ENCODE measurements at places on chromosomes 6 and 20.

DNA sequence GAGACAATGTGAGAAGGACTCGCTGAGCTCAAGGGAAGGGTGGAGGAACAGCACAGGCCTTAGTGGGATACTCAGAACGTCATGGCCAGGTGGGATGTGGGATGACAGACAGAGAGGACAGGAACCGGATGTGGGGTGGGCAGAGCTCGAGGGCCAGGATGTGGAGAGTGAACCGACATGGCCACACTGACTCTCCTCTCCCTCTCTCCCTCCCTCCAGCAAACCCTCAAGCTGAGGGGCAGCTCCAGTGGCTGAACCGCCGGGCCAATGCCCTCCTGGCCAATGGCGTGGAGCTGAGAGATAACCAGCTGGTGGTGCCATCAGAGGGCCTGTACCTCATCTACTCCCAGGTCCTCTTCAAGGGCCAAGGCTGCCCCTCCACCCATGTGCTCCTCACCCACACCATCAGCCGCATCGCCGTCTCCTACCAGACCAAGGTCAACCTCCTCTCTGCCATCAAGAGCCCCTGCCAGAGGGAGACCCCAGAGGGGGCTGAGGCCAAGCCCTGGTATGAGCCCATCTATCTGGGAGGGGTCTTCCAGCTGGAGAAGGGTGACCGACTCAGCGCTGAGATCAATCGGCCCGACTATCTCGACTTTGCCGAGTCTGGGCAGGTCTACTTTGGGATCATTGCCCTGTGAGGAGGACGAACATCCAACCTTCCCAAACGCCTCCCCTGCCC, 1.7 kb downstream of the TNF start:
- DNase-seq: no peak

DNA sequence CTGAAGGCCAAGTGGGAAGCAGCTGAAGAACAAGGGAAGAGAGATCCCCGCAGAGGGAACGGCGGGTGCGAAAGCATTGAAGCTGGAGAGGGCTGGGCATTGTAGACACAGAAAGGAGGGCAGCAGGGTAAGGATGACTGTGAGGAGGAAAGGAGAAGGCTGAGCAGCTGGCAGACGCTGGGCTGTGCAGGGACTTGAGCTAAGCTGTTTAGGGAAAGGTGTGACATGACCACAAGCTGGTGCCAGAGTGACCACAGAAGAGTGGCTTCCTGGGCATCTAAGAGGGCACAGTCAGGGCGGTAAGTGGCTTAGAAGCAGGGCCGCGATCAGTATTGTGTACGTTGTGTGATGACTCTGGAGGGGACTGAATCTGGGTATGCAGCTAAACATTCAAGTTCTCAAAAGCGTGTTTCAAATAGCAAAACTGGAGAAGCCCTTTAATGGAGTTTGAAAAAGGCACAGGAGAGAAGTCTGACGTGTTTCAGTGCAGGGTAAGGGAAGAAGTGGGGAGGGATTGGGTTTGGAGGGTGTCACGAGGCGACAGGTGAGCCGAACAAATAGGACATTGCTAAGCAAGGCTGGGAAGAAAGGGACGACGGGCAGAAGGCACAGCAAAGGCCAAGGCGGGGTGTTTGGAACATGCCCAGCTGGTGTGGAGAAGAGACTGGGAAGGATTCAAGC, 46.1 kb upstream of the ARFGEF2 start:
- DNase-seq: no peak

GRCh38 chr20:63701051-63701328, 4.5 kb downstream of the TNFRSF6B start:
- no peak for DNase-seq

DNA sequence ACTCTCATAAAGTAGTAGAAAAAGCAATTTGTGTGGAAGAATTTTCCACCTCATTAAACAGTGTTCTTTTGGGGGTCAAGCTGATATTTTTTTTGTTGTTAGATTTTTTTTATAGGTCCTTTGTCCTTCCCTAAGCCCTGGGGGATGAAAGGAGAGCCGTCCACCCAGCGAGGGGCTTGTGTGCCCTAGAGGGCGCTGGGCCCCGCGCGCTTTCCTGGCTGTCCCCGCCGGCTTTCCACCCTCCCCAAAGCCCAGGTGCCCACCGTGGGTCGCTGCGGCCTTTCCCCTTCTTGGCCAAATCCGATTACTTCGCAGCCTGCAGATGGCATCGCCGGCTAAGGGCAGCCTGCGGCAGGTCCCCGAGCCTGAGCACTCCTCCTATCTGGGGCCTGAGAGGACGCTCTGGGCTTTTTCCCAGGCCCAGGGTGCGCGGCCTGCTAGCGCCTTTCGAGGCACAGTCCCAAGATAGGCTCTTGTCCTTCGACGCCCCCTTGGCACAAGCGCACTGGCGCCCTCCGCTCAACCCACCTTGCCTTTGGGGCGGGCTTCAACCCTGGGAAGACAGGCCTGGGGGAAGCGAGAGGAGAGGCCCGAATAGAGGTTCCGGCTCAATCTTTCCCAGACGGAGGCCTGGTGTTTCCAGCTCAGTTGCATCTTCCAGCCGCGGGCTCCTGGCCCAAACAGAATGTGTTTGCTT, 33.6 kb downstream of the TFAP2A start:
- no peak for DNase-seq

GRCh38 chr20:57504411-57504810, 20.5 kb downstream of the CTCFL start:
- no peak for DNase-seq

DNA sequence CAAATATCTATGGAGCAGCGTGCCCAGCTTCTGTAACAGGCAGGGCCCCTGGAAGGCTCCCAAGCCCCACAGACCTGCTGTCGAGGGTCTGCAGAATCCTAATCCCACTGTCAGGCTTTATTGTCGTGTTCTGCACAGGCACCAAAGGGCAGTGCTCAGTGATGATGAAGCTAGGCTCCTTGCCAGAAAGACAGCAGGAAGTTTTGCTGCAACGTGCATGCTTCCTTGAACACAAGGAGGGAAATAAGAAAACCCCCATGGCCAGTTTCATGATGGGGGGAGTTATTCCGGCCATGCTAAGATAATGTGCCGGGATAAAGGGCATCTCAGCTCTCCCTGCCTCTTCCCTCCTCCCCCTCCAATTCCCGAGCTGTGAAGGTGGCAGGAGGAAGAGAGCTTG, 109.4 kb upstream of the KCNG1 start:
- DNase-seq: no peak

GRCh38 chr20:79565-79964, 7.9 kb upstream of the DEFB125 start:
- no peak for DNase-seq

DNA sequence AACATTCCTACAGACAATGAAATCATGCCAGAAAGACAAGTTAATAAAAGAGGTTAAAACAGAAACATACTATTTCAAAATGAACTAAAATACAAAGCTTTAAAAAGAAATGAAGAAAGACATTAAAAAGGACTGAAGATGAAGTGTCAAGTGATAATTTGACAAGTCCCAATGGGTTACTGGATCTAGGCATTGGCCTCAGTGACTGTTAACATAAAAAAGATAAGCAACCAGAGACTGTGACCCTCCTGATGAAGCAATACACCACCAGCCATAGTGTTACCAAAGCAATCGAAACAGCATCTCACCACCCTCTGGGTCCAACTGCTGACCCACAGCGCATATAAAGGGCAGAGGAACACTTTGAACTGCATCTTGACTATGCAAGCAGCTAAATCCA, 130.3 kb downstream of the FIG4 start:
- DNase-seq: no peak

DNA sequence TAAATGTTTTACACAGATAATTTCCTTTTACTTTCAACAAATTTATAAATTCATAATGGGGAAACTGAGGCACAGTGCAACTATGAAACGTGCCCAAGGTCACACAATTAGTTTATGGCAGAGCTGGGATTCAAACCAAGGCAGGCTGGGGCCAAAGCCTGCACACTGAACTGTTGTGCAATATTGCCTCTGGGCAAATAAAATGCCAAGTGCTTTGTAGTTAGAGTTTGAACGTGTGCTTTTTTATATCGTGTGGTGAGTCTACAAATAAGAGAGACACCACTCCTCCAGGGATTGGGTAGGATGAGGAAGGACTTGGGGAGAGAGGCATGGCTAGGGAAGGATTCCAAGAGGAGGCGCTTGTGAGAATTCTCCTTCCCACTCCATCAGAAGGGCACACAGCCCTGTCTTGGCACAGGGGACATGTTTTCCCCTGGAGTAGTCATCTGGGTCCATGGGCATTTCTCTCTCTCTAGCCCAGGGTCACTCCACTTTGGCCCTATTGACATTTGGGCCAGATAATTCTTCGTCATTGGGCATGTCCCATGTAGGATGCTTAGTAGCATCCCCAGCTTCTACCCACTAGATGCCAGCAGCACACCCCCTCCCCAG, 2.8 kb upstream of the CDH22 start:
- no peak for DNase-seq

DNA sequence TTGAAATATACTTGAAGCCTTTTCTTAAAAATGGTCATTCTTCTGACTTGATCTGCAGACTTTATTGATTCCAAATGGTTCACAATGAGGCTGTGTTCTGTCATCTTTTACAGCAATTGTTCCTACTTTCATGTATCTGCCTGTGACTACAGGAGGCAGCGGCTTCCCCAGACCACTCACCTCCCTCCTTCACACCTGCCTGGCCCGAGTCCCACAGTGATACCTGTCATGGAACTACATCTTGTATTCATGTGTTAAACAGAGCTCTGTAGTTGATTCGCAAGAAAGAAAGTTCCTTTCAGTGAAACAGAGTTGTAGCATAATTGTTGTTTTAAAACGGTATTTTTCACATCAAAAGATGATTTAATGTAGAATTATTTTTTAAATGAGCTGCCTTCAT, 673.5 kb upstream of the AGPAT4 start:
- DNase-seq: no peak

- no peak for DNase-seq
Observed at GRCh38 chr20:10590950-10591671, 82.7 kb downstream of the JAG1 start.

GRCh38 chr20:42945234-42945994, 244.3 kb downstream of the PTPRT start:
- no peak for DNase-seq

DNA sequence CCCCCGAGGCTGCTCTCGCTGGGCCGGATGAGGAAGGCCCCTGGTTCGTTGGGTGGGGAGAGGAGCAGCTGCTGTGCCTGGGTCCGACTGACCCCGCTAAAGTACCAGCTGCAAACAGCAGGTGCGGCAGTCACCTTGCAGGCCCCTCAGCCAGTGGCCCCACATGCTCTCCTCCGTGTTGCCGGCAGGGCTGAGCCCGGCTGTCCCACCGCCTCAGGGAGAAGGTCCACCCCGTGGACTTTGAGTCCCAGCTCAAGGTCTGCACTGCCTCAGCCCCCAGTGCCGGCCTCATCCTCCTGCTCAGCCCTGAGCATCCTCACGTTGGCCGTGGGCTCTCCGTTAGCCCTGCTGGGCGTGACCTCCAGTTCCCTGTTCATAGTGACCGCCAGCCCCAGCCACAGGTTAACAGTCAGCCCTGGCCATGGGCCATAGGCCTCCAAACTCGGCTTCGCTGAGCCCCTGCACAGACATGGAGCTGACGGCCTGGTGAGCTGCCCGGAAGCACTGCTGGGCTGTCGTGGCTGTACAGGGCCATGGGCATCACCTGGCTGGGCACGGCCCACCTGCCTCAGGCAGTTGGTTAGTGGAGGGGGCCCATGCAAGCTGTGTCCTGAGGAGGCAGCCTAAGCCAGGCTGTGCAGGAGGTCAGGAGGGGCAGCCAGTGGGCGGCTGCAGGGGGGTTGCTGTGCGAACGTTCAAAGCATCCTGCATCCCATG, 3.1 kb downstream of the SRMS start:
- DNase-seq: no peak

- DNase-seq: no peak
Observed at GRCh38 chr6:137804637-137805036, 62.4 kb upstream of the TNFAIP3 start.

DNA sequence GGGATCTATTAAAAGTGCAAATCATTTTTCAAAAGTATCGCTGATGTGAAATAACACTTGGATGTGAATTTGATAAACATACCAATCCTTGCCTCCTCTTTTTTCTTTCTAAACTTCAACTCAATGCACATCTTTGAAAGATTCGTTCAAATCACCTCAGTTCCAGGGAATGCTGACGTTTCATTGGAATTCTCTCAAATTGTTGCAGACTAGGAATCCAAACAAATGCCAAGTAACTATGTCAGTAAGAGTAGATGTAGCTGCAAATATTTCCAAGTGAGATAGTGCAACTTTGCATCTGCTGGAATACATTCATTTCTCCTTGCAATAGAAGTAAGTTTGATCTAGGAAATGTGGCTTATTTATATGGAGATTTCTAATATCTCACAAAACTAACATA, 220.7 kb downstream of the FUT9 start:
- DNase-seq: no peak

DNA sequence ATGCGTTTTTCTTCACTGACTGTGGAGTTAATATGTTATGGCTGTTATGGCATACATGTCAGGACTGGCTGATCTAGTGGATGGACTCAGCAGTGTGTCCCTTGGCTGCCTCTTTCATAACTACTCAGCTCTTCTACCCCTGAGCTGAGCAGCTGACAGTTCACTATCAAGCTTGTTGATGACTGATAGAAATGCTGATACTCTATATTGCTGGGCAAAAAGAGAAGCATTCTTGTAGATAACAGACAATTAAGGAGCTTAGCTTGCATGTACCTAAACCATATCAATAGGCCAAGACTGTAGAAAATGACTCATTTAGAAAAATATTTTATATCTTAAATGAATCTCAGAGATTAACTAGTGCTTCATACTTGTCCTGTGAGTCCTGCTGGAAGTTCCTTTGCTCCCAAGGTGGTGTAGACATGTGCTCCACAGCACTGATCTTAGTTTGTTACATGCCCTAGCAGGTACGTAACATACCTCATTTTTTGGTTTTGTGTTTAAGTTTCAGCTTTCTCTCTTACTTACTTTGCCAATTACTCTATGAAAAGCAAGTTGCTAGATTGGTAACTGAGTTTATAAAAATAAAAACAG, 236.9 kb downstream of the GMDS start:
- DNase-seq: no peak

GRCh38 chr6:155177363-155177961, 86.4 kb upstream of the CLDN20 start:
- DNase-seq: no peak

- DNase-seq: no peak
Observed at GRCh38 chr6:159444056-159444760, 248.8 kb downstream of the SOD2 start.

GRCh38 chr6:160028487-160029275, 59.8 kb downstream of the IGF2R start:
- no peak for DNase-seq

GRCh38 chr6:155080881-155081845, 86.0 kb downstream of the TIAM2 start:
- DNase-seq: no peak

GRCh38 chr6:708237-708598, 15.3 kb upstream of the EXOC2 start:
- no peak for DNase-seq
